Hematopoietic multipotent progenitor cell treated with erythropoietin and hydrocortisone succinate and interleukin-3 and kit ligand, for 4 days (in vitro differentiated cells): ENCODE measurements at places on chromosomes 1 and 21.

DNA sequence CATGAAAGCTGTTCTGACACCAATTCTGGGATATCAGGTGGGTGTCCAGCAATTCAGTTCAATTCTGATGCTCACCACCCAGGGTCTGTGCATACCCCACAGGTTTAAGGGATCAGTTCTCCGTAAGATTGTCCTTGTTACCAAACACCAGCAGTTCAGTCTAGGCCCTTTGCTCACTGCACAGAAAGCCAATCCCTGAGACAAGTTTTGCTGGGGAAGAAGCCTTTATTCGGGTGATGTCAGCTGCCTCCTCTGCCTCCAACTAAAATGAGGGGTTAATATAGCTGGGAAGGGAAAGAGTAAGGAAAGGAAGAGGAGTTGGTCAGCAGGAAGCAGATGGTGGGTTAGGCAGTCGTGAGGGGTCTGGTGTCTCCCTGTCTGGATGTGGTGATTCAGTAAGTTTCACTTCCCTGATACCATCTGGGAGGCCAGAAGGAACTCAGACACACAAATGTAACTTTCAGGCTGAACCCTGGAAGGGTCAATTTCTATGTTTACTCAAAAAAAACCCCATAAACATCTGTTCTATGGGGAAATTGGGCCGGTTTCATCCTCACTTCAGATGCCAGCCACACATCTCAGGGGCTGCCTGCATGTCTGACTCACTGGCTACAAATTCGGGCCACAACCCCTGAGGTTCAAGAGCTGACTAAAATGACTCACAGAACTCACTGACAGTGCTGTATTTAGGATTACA, 83.3 kb upstream of the PGBD5 start:
- no peak for DNase-seq

DNA sequence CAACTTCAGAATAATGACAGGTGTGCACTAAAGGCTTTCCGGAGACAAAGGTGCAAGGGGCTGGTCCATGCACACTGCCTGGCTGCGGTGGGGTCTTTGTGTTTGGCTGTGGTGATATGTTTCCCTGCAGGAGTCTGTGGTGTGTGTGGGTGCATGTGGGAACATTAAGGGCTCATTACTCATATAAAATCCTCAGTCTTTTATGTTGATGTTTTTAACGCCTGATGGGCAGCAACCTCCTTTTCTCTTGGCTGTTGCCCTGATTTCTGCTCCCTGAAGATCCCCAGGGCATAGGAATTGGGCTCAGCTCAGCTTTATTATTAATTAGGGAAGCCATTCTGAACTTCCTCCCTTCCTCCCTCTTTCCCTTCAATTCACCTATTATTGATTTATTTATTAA, 67.6 kb upstream of the SPAG17 start:
- no peak for DNase-seq

DNA sequence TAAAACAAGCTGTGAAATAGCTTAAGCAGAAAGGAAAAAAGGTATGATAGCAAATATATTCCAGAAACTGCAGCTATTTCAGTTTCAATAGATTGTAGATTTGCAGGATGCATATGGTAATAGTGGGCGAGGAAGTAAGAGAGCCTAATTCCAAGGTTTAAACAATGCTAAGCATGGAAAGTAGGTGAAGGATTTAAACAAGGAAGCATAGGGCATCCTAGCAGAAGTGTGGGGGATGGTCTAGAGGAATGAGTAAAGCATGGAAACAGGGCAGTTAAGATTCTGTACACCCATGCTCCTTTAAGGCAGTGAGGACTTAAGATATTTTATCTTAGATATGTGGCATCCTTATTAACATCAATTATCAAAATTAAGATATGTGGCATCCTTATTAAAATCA, 2.6 kb downstream of the IVNS1ABP start:
- peak; percentile 32 for DNase-seq

GRCh38 chr1:172719066-172719627, 60.2 kb downstream of the FASLG start:
- peak; percentile 73 for DNase-seq

GRCh38 chr21:32411350-32412161, 950 bp upstream of the EVA1C start:
- peak; percentile 94 for DNase-seq

GRCh38 chr1:26794391-26794790, 6.6 kb downstream of the PIGV start:
- DNase-seq = no peak
